ENCODE measurements at places on chromosomes 2 and 18. TPM values are rescaled to one million over a fixed set of nuclear protein-coding genes. Genes with fewer than 3 reads are reported as not detected.
A peak's percentile ranks its signal among the peaks of the same experiment; 100 is the strongest.

The CCDC85A gene
- 9.9 TPM for total RNA-seq

The LIMS2 gene
- 3.8 TPM for total RNA-seq

DNA sequence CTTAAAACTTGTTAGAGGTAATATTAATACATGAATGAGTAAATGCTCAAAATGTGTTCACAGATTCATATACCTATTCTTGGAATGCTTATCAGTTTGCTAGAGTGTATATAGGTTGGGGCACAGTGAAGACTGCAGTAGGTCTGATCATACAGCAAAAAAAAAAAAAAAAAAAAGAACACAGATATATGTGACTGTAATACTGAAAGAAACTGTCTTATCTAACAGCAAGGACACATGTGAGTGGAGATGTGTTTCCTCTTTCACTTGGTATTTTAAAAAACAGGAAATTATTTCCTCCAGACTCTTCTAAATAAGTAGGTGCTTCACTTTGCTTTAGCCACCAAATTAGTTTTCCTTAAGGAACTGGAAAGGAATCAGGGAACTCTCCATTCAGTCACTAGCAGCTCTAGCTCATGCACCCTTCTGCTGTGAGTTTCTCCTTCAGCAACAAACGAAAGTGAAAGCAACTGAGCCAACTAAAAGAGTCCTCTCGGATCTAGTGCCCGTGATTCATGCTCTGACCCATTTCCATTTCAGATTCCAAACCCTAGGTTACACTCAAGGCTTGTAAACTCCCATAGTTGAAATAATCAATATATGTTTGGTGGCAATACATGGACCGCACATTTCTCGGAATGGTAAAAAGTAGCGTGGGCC is 98.5 kb downstream of the DSEL start:
- peak overlapping the region; percentile 54 for H3K4me3 ChIP-seq
- H3K27ac ChIP-seq: peak overlapping the region; percentile 18
- DNase-seq: peak; percentile 73
- no peaks in the 10 kb centered on the region for H3K36me3 ChIP-seq
- no peaks in the 10 kb centered on the region for H3K27me3 ChIP-seq

GRCh38 chr2:113797237-113797636 is 40.8 kb upstream of the SLC35F5 start:
- peak; percentile 1 for DNase-seq
- no peaks in the 10 kb centered on the region for H3K4me1 ChIP-seq
- H3K27ac ChIP-seq: no peak overlapping the region
- H3K27me3 ChIP-seq: no peaks in the 10 kb centered on the region
- H3K4me3 ChIP-seq: no peak overlapping the region

DNA sequence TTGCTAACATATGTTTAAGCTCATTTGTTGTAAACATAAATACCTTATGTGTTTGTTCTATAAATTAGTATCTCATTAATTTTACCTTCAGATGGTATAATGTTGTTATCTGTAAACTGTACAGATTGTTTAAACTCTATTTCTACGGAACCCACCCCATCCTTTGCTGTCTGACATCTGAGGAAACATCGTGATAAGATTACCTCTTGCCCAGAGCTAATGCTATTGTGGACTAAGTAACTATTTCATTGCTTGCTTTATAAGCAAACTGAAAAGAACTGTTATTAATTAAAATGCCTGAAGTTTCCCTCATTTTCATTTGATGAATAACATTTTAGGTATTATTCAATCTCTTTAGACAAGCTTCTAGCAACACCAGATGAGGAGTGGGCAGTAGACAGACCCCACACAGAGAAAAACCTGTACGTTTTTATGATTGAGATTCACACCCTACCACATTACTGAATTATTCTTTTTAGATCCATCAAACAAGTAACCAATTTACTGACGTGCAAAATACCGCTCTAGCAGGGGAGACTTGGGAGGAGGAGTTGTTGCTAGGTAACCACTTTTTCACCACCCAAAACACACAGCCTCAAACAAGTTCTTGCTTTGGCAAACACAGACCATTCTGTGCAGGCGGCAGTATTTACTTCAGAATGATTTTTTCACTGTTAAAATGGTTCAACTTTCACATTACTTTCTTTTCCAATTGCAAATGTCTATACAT is 1.9 kb upstream of the SYT4 start:
- no peak overlapping the region for H3K4me3 ChIP-seq
- peak; percentile 7 for DNase-seq
- no peaks in the 10 kb centered on the region for H3K4me1 ChIP-seq
- H3K27ac ChIP-seq: no peak overlapping the region

GRCh38 chr2:168790226-168790902 is 12.1 kb upstream of the NOSTRIN start:
- 0 out of 2 replicates have a peak, but pooled peaks cover 3% of the 10 kb centered on the region for H3K27me3 ChIP-seq
- no peak for DNase-seq
- no peaks in the 10 kb centered on the region for H3K4me1 ChIP-seq
- H3K36me3 ChIP-seq: no peaks in the 10 kb centered on the region

DNA sequence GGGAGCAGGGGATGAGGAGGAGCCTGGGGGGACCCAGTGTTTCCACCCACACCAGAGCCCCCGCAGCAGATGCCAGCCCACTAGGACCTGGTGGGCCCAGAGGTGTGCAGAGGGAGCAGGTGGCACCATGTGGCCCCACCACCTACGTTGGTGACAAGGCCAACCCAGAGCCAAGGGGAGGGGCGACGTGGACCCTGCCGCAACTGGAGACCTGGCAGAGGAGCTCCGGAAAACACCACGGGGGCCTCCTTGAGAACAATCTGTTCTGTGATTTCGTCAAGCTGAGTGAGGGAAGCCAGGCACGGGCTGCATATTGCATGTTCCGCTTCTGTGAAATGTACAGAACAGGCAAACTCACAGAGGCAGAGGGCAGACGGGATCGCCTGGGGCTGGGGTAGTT is 49.1 kb upstream of the GPC1 start:
- no peak overlapping the region for H3K27ac ChIP-seq
- no peaks in the 10 kb centered on the region for H3K27me3 ChIP-seq
- no peak for DNase-seq
- no peak overlapping the region for H3K4me3 ChIP-seq
- no peaks in the 10 kb centered on the region for H3K36me3 ChIP-seq
